ENCODE measurements at places on chromosomes 13 and 19. TPM values are rescaled to one million over a fixed set of nuclear protein-coding genes. Genes with fewer than 3 reads are reported as not detected.

- H3K36me3 ChIP-seq, result peaks cover 9% of the 10 kb centered on the region
- no peak overlapping the region for H3K4me3 ChIP-seq
- no peaks in the 10 kb centered on the region for H3K4me1 ChIP-seq
- H3K27ac ChIP-seq, result no peak overlapping the region
- DNase-seq, result no peak
- H3K27me3 ChIP-seq, result peaks cover 2% of the 10 kb centered on the region
Measured at GRCh38 chr13:40706439-40706838, 40.0 kb upstream of the FOXO1 start.

DNA sequence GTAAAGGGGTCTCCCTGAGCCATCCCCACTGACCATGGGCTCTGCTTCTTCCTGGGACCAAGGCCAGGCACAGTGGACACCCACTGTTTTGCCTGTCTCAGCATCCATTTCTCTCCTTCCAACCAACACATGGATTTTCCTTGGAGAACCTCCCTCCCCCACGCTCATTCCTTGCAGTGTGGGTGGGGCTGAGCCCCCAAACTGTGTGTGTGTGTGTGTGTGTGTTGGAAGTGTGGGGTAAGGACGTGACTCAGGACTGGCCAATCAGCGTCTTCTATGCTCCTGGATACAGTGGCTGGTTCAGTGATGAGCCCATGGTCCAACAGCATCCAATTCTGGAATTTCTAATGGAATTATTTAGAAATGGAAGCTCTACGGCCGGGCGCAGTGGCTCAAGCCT, 18.7 kb downstream of the CEBPA start:
- no peak overlapping the region for H3K27ac ChIP-seq
- peaks cover 2% of the 10 kb centered on the region for H3K36me3 ChIP-seq
- H3K4me1 ChIP-seq, result peaks cover 23% of the 10 kb centered on the region
- DNase-seq, result no peak
- no peak overlapping the region for H3K4me3 ChIP-seq

GRCh38 chr13:50222569-50223332, 207.5 kb downstream of the KCNRG start:
- no peak overlapping the region for H3K27ac ChIP-seq
- no peaks in the 10 kb centered on the region for H3K4me1 ChIP-seq
- H3K4me3 ChIP-seq, result no peak overlapping the region
- no peaks in the 10 kb centered on the region for H3K36me3 ChIP-seq
- DNase-seq, result no peak

NKPD1 gene
- polyA plus RNA-seq, result not detected

FXYD7 gene
- 4.1 TPM for polyA plus RNA-seq

Data from immature natural killer cell (primary cell).